ENCODE measurements at places on chromosomes 11 and 22.

GRCh38 chr11:122703541-122704272, 48.2 kb downstream of the UBASH3B start:
- no peak for DNase-seq
- no peak overlapping the region for H3K4me3 ChIP-seq
- H3K36me3 ChIP-seq, result no peaks in the 10 kb centered on the region
- no peaks in the 10 kb centered on the region for H3K27me3 ChIP-seq
- H3K4me1 ChIP-seq, result no peaks in the 10 kb centered on the region
- H3K27ac ChIP-seq, result no peak overlapping the region

DNA sequence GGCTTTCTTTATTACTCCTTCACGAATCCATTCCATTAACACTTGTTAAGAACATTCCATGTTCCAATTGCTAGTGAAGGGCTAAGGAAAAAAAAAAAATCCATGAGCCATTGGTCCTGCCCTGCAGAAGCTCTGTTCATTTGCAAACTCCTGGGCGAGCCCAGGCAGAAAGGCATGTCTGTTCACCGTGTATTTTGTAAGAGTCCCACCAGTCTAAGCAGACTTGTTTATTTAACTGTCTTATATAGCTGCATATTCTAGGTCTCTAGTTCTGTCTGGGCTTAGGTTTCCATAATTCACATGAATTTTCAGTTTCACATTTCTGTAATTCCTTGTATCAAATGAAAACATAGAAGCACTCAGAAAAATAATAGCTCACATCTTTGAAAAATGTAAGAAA, 97.4 kb upstream of the POU2AF2 start:
- no peak for DNase-seq
- H3K4me3 ChIP-seq, result no peak overlapping the region
- H3K27me3 ChIP-seq, result no peaks in the 10 kb centered on the region
- H3K4me1 ChIP-seq, result no peaks in the 10 kb centered on the region

DNA sequence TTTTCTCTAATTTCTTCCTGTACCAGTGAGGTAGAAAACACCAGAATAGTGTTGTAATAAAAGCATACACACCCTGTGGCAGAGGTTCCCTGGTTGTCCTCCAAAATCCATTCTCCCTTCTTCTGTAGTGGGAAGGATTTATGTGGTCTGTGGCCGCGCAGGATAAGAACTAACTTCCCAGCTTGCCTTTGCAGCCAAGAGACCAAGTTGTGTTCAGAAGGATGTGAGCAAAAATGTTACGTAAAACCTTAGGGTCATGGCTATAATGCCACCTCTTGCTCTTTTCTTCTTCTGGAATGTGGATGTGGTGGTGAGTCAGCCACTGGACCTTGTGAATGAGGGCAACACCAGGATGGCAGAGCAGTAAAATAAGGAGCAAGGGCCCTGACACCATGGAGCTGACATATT, 28.4 kb downstream of the CCDC90B start:
- DNase-seq, result no peak
- H3K36me3 ChIP-seq, result peaks cover 34% of the 10 kb centered on the region
- peaks cover 21% of the 10 kb centered on the region for H3K4me1 ChIP-seq
- no peak overlapping the region for H3K4me3 ChIP-seq
- no peaks in the 10 kb centered on the region for H3K27me3 ChIP-seq

DNA sequence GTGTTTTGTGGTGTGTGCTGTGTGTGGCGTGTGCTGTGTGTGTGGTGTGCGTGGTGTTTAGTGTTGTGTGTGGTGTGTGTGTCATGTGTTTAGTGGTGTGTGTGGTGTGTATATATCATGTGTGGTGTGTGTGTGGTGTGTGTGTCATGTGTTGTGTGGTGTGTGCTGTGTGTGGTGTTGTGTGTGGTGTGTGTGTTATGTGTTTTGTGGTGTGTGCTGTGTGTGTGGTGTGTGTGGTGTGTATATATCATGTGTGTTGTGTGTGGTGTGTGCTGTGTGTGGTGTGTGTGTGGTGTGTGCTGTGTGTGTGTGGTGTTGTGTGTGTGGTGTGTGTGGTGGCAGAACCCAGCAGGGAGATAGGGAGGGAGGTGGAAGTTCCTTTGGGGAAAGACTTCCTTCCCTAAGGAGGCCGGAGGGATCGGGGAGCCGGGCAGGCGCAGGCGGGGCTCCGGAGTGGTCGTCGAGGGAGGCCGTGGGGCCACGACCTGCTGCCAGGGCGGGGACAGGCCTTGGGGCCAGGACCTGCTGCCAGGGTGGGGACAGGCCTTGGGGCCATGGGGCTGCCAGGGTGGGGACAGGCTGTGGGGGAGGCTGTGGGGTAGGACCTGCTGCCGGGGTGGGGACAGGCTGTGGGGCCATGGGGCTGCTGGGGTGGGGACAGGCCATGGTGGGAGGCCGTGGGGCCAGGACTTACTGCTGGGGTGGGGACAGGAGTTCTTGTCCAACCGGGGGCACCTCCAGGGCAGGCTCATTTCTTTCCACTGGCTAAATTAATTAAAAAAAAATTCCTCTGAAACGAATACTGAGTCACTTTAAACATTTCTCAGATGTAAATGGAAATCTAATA, 15.2 kb downstream of the PIM3 start:
- H3K4me1 ChIP-seq, result no peaks in the 10 kb centered on the region
- DNase-seq, result peak; percentile 33
- no peak overlapping the region for H3K27ac ChIP-seq
- H3K27me3 ChIP-seq, result no peaks in the 10 kb centered on the region

GRCh38 chr22:50035976-50036724, 21.9 kb downstream of the TTLL8 start:
- H3K4me3 ChIP-seq, result no peak overlapping the region
- no peaks in the 10 kb centered on the region for H3K4me1 ChIP-seq
- H3K27me3 ChIP-seq, result no peaks in the 10 kb centered on the region

- no peaks in the 10 kb centered on the region for H3K27me3 ChIP-seq
- H3K36me3 ChIP-seq, result no peaks in the 10 kb centered on the region
- H3K4me3 ChIP-seq, result no peak overlapping the region
- peaks cover 12% of the 10 kb centered on the region for H3K4me1 ChIP-seq
These were observed 35.1 kb upstream of the SUSD2 start for GRCh38 chr22:24146194-24146616.
